Stimulated activated CD8-positive, alpha-beta memory T cell treated with anti-CD3 and anti-CD28 coated beads, Interleukin-2, amount 100 ng/mL, for 1 hour (primary cell): ENCODE measurements at places on chromosomes 4 and X.

GRCh38 chr4:3174371-3175338, 74.3 kb upstream of the MSANTD1 start:
- DNase-seq, result no peak

DNA sequence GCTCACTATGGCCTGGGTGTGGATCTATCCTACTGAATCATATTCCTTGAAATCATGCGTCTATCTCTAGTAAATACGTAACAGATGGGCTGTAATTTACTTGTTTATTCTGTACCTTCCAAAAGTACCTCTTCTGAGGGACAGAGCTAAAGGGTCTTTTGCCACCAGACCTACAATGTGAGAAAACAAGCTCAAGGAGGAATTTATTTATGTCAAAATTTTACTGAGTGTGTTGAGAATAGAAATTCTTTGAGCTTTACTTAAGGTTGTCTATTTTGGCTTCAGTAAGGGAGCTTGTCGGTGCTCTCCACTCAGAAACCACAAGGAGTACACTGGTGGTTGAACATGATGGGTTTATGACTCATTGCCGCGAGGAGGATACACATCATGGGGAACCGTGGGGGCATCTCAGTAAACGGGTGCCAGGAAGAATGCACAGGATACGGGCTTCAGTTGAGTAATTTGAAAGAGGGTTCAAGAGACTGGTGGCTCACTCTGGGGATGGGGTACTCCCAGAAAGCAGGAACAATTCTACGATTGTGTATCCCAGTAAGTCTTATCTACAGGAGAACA, 3.0 kb downstream of the ANK2 start:
- DNase-seq, result no peak

DNA sequence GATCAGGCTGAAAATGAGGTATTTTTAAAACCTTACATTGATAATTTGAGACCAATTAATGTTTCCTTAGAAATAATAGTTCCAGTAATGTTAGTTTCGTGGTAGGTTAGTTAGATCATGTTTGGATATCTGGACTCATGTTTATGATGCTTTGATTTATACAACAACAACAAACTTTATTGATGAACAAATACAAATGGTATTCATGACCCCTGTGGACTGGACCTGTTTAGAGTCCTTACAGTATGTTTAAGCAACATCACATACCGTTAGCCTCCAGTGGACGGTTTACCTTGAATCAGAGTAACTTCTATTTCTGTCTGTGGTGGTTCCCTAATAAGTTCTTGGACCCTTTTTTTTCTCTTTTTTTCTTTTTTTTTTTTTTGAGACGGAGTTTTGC, 18.0 kb downstream of the ZRSR2 start:
- DNase-seq, result no peak

- DNase-seq, result no peak
Measured at GRCh38 chrX:149807747-149808458, 26.2 kb downstream of the MAGEA9 start.

- no peak for DNase-seq
Measured at GRCh38 chr4:153620352-153620751, 63.7 kb upstream of the TLR2 start.

GRCh38 chr4:42646013-42646784, 10.7 kb downstream of the ATP8A1 start:
- DNase-seq, result no peak

DNA sequence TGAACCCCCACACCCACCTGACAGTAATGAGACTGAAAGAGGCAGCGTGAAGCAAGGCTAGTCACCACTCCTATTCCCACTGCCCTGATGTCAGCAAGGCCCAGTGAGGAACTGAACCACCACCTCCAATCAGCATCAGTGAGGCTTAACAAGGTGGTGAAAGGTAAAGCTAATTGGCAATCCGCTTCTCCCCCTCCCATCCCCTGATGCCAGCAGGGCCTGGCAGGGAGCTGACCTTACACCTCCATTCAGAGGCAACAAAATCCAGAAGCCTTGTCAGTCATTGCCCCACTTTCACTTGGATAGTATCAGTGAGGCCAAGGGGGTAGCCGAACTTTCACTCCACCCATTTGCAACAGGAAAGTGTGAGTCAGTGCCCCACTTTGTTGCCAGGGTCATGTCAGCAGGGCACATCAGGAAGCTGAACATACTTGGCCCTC, 60.8 kb downstream of the AWAT2 start:
- no peak for DNase-seq

DNA sequence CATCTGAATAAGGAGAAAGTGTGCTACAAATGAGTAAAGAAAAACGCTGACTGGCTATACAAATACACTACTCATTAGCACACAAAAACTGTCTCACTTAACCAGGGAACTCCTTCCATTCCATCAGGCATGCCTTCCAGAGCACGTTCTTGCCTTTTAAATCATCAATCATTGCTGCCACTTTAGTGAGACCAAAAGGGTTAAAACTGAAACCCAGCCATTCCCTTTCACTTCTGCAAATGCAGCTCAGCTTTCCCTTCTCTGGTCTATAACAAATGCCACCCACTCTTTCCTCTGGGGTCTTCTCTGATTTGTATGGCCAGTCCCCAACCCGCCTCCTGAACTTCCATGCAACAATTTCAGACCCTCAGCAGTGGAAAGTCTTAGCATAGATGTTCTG, 231.5 kb downstream of the TRIML1 start:
- no peak for DNase-seq

DNA sequence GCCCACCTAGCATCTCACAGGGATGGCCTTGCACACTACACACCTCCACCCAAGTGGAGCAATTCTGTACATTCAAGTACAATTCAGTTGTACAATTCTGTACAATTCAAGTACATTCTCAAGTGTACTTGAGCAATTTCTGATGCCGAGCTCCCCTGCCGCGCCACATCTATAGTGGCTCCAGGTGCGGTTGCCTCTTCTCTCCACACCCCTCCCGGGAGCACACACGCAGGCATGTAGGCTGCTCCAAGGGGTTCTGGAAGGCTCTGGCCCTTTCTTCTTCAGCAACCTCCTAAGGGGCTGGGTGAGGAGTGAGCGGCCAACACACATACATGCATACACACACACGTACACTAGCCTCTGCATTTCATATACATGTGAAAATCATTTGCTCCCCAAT, 18.9 kb upstream of the DUSP9 start:
- no peak for DNase-seq

DNA sequence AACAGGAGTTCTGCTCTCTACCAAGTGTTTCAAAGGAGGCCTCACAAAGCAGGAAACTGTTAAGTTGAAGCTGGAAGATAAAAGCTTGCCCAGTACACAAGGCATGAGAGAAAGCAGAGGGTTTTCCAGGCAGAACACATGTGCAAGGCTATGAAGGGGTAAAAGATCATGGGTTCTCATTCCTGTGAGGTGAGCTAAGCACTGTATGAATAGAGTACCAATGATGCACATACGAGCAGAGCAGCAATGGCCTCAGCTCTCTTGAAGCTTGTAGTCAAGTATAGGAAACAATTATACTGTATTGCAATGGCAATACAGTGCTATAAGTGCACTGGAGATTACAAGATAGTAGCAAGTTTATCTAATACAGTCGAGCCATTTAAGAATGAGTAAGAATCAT, 18.0 kb downstream of the TTC29 start:
- no peak for DNase-seq

GRCh38 chr4:36172656-36173055, 71.7 kb downstream of the ARAP2 start:
- no peak for DNase-seq

GRCh38 chrX:126165721-126166461, at the start of gene DCAF12L2:
Gene DCAF12L2, minus strand, starts transcription at chrX:126166289. Its CDS starts 365 bp downstream, at chrX:126165924.
- DNase-seq, result no peak

DNA sequence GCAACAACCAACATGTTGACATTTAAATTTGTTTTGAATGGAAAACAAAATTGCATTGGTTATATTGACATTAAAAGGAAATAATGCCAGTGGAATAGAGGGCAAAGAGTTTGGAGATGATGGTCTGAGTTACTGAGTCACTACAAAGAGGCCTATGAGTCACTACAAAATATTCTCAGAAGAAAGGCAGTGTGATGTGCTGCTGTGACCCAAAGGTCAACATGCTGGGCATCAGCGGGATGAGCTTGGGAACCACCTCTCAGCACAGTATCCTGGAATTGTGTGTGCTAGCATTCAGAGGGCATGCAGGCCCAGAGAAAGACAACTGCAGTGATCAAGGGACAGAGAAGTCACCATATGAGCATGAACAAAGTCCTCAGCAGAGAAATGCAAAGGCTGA, 2.8 kb downstream of the CMC4 start:
- no peak for DNase-seq

- DNase-seq, result no peak
Measured at GRCh38 chrX:113726009-113726408, 857.9 kb upstream of the HTR2C start.

GRCh38 chr4:104973708-104974107, 173.0 kb upstream of the TET2 start:
- DNase-seq, result no peak

DNA sequence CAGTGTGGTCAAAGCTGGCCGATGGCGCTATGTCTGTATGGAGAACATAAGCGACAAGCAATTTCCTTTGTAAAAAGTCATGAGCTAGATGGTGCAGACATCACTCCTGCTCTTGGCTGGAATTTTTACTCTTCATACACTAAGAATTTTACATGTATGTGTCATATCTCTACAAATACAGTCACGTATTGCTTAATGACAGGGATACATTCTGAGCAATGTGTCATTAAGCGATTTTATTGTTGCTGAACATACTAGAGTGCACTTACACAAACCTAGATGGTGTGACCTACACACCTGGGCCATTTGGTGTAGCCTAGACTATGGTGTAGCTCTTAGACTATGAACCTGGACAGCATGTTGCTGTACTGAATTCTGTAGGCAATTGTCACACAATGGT, 185.4 kb downstream of the SOWAHB start:
- DNase-seq, result no peak

DNA sequence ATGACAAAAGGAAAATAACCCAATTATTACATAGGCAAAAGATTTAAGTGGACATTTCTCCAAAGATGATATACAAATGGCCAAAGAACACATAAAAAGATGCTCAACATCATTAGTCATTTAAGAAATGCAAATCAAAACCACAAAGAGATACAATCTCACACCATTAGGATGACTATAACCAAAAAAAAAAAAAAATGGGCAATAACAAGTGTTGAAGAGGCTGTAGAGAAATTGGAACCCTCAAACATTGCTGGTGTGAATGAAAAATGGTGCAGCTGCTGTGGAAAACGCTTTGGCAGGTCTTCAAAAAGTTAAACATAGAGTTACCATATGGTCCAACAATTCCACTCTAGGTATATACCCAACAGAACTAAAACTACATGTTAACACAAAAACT, 5.6 kb upstream of the PRDX4 start:
- DNase-seq, result no peak

DNA sequence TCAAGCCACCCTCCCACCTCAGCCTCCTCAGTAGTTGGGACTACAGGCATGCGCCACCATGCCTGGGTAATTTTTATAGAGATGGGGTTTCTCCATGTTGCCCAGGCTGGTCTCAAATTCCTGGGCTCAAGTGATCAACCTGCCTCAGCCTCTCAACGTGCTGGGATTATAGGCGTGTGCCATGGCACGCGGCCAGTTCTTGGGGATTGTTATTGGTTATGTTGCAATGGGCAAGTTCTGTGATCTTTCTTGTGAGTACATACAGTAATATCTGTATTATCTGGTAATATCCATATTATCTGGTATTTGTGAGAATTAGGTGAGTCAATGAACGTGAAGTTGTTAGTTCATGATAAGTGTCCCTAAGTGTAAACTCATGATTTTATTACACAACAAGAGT, 90.3 kb upstream of the TBL1X start:
- DNase-seq, result no peak

- DNase-seq, result no peak
Measured at GRCh38 chr4:141081921-141082395, 51.3 kb downstream of the RNF150 start.

DNA sequence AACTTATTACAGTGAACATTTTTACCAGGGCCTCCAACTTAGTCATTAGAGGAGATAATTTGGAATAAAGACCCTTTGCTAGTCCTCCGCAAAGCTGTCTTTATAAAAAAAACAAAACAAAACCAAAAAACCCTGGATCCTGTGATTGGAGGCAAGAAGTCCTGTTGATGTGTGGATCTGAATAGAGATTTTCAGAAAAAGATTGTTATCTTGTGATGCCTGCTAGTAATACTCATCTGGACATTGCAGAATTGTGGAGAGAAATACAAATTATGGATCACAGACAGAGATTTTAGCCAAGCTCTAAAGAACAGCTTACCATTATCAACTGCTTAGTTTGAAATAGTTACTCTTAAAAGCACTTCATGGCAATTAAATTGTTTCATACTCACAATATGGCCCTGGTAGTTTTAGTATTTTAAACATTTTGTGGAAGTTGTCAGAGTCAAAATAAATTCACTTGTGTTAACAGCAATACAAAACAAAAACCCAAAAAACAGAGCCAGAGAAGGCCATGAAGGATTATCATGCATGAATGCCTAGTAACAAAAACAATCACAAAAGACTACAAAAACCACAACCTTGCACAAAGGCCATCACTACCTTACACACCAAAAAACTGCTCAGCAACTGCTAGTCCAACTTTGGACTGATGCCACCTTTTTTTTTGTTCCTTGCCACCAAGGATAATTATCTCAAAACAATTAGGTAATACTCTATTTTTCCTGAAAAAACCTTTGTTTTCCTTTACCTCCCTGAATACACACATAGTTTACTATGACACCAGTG, 514.5 kb upstream of the SLIT2 start:
- no peak for DNase-seq

GRCh38 chr4:88857588-88857987, 160.0 kb upstream of the NAP1L5 start:
- DNase-seq, result no peak

GRCh38 chr4:40992472-40993295, 221.7 kb downstream of the APBB2 start:
- no peak for DNase-seq

DNA sequence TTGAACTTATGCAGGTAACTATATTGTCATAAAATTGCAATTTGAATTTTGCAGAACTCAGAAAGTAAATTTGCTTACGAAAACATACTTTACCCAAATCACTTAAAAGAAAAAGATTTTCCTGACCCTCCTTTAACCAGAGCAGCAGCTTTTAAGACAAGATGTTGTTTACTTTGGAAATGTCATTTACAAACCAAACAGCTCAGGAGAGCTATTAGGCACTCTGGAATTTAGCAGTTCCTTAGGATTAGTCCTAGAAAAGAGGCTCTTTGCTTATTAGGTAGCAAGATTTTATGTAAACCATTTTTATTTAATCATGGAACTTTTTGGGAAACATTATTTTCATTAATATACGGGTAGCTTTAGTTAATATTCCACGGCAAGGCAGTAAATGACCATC, 765.7 kb upstream of the POU3F4 start:
- no peak for DNase-seq

- DNase-seq, result no peak
Measured at GRCh38 chr4:156196722-156197121, 243.1 kb upstream of the CTSO start.

GRCh38 chr4:74369855-74370254, 4.9 kb downstream of the EREG start:
- DNase-seq, result no peak

GRCh38 chrX:32137525-32137924, 1065.7 kb upstream of the FTHL17 start:
- no peak for DNase-seq
